Activated CD4-positive, alpha-beta memory T cell treated with anti-CD3 and anti-CD28 coated beads for 36 hours (primary cell): ENCODE measurements at places on chromosomes 2 and 18. TPM values are rescaled to one million over a fixed set of nuclear protein-coding genes. Genes with fewer than 3 reads are reported as not detected.

DNA sequence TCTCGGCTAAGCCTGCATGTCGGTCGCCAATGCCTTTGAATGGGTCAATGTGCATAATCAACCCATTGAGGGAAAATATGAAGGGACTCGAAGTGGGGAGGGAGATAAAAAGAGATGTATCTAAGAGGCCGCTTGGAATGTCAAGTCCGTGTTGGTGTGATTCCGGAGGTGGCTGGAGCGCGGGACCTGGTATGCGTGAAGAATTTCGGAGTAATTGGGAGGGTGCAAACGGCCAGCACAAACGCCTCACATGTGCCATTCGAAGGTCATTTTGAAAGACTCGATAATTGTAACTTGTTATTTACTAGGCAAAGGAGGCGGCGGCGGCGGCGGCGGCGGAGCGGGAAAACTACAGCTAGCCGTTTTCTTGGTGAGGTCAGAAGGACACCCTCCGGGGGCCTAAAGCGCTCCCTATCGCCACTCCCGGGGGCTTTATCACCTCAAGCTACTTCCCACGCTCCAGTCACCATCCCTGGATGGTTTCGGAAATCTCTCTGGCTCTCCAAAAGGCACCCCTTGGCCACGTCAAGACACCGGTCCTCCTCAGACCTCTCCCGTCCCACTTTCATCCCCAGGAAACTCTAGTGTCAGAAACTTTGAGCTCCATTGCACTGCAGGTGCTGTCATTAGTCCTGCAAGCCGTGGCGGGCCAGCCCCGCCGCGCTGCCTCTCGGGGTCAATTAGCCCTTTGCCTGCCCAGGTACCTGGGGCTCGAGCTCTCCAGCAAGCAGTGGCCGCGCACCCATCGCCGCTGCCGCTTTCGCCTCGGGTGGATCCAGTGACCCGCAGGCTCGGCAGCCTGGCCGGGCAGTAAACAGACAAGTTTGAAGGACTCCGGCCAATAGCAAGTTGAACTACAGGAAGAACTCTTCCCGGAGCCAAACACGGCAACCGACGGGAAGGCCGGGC lies 1.5 kb downstream of the ERBB4 start:
- peak; percentile 7 for DNase-seq

DNA sequence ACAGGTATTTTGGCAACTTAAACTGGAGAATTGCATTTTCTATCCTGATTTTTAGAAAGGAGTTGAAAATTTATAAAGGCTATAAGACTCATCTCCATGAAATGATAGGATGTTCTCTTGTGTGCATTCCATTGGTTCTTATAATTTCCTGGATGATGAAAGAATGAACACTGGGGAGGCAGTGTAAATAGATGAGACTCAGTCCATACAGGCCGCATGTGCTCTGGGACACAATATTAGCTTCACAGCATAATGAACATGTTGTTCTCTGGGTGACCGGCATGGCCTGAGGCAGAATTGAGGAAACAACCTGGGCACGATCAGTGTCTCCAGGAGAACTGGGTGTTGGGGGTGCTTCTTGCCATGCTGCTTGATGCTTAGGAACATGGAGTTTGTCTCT lies 38.8 kb downstream of the AOX1 start:
- no peak for DNase-seq

- DNase-seq, result no peak
These were observed 24.9 kb downstream of the HADHB start for GRCh38 chr2:26269571-26270158.

GRCh38 chr2:223995569-223995968 lies 38.3 kb downstream of the MRPL44 start:
- DNase-seq, result no peak

DNA sequence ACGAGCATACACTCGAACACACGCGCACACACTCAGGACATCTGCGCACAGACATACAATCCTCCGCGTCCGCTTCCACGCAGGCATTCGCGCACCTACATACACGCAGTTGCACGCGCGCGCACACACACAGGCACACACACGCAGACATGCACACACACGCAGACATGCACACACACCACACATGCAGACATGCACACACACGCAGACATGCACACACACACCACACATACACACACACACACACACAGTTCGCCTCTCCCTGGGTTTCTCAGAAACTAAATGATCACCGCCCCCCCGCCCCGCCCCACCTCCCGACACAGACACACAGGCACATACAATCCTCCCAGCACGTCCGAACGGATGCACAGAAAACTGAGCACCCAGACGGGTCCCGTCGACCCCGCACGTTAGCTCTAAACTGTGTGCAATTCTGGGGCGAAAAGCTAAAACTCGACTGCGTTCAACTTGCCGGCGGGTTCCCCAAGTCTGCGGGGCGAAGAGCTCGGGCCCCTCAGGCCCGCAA lies 1.0 kb downstream of the EPHA4 start:
- peak; percentile 45 for DNase-seq

GRCh38 chr2:175744000-175744399 lies 258.1 kb downstream of the LNPK start:
- DNase-seq, result no peak

DNA sequence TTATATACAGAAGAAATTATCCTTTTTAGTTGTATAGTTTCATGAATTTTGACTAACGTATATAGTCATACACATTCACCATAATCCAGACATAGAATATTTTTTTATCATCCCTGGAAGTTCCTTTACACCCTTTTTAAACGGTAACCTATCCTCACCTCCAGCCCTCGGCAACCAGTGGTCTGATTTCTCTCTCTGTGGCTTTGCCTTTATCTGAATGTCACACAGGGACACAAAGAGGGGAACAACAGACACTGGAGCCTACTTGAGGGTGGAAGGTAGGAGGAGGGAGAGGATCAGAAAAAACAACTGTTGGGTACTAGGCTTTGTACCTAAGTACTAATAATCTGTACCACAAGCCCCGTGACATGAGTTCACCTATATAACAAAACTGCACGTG lies 191.9 kb downstream of the MC4R start:
- no peak for DNase-seq

GRCh38 chr2:28647682-28648081 lies 103.9 kb upstream of the PPP1CB start:
- DNase-seq, result no peak

GRCh38 chr2:39938035-39938835 lies 159.2 kb upstream of the THUMPD2 start:
- DNase-seq, result no peak

GRCh38 chr2:151192681-151193080 lies 69.0 kb downstream of the RBM43 start:
- no peak for DNase-seq

- no peak for DNase-seq
These were observed 34.6 kb upstream of the SP9 start for GRCh38 chr2:174300114-174300513.

- DNase-seq, result no peak
These were observed 2148.5 kb upstream of the PIK3C3 start for GRCh38 chr18:39806525-39806924.

Gene EPB41L3
- total RNA-seq, result 0.77 TPM

Gene PLA2R1
- total RNA-seq, result not detected

Gene TRIM43
- total RNA-seq, result not detected

Gene HOXD12
- not detected for total RNA-seq
